ENCODE measurements at places on chromosomes 16 and 17.
A peak's percentile ranks its signal among the peaks of the same experiment; 100 is the strongest.

DNA sequence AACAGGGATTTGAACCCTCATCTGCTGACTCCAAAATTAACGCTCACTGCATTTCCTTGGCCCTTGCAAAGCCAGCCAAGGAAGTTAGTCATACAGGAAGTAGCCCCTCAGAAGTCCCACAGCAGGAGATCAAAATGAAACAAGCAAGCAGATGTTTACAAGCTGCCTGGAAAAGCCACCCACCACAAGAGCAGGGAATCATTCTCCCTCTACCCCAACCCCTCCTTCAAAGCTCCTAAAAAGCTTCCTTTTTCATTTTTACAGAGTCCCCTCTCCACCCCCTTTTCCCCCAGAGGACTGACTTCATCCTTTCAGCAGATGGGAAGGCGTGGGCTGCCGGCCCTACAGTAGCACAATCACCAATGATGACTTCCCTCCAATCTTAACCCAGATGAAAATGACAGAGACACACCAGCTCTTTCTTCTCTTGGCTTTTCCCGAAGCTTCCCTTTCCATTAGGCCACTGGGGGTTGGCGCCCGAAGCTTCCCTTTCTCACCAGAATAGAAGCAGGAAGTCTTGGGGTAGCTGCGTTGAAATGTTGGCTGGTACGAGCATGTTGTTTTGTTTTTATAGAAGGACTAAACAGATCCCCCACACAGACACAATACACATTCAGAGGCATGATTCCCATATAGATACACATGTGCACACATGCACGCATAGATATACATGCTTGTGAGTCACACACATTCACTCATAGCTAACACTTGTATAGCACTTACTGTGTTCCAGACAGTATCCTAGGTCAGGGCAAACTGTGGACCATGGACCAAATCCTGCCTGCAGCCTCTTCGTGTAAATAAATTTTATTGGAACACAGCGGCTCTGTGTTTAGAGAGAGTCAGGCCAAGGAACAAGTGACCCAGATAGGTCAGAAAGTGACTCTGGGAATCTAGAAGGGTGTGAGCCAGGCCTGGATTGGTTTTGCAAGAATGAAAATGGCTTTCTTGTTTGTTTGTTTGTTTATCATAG lies 17.4 kb downstream of the ITPRIPL2 start:
- no peak for DNase-seq

GRCh38 chr16:17324451-17324850 lies 146.3 kb downstream of the XYLT1 start:
- DNase-seq, result no peak

- DNase-seq, result no peak
These were observed 224.7 kb downstream of the SOX9 start for GRCh38 chr17:72345536-72345935.

DNA sequence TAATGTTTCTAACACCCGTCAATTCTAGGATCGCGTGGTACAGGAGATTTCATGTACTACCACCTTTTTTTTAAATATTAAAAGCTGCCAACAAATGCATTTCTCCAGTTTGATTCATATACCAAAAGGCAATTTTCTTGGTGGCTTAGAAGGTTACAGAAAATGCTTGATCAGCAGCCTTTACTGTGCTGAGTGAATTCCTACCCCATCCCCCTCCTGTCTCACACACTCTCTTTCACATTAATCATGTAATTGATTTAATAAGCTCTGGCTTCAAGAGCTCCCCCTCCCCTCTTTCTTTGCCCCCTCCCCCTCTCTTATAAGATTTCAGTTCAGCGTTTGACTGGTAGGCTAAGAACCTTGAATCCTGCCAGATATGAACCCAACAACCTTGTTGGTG lies 110.5 kb downstream of the RBFOX1 start:
- DNase-seq, result no peak

- DNase-seq, result no peak
These were observed 14.0 kb downstream of the SALL1 start for GRCh38 chr16:51137097-51137496.

DNA sequence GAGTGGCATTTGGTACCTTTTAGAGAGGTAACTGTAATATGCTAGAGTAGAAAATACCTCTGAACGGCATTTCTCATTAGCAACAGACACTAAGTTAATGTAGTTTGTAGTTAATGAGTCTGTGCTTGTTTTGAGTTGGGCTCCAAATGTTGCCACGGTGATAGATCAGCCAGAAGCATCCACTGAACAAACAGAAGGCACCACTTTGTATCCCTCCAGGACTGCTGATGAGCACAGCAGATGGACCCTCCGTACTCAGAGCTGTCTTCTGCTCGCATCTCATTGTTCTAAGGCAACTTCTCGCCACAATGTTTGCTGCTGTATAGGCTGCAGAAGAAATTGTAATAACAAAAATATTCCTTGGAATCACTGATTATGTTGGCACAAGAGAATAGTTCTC lies 56.1 kb downstream of the TNRC6C start:
- no peak for DNase-seq

- DNase-seq, result no peak
These were observed 145.9 kb upstream of the LHX1 start for GRCh38 chr17:36791150-36791941.

DNA sequence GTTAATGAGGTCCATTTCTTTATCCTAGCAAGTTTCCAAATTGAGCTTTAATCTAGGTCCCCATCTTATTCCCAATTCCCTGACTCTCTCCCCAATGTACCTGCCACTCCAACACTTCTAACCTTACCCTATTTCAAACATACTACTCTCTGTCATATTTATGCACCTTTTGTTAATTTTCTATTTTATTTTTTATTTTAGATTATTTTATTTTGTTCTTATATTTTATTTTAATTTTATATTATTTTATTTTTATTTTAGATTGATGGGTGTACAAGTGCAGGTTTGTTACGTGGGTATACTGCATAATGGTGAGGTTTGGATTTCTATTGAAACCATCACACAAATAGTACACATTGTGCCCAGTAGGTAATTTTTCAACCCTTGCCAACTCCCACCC lies 333.9 kb upstream of the ERCC4 start:
- DNase-seq, result no peak

GRCh38 chr17:28613931-28614381 lies at the start of gene RSKR:
RSKR (minus strand) TSS chr17:28614185; CDS start chr17:28614161, 24 bp downstream.
- DNase-seq, result no peak

DNA sequence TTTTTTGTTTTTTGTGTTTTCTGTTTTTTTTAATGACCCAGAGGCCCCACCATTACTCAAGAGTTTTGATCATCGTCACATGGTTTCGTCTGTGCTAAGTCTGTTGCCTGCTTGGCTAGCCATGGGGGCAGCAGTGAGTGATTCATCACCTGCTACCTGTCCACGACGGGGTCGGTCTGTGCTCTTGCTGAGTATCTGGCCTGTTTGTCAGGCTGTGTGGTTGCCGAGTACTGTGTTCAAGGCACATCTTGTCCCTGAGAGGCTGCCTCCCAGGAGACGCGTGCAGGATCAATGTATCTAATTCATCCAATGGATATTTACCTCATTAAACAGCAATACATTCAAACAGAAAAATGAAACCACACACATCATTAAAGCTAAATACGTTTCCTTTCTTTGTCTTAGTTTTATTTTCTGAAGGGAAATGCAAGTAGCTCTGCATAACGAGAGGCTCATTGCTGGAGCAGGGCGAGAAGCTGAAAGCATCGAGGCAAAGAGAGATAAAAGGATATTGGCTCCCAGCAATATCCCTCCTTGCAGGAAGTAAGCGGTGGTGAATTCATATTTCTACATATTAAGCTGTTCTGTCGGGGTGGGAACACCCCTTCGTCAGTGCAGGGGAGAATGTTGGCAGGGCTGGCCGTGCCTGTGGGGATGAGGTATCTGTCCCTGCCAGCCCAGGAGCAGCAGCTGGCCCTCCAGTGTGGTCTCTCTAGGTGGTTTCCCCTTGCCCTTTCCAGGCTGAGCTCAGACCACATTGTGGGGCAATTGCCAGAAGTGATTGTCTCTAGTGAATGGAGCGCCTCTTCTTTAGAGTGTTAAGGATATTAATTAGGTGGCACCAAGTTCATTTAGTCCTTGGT lies 166.2 kb upstream of the ASIC2 start:
- DNase-seq, result no peak

DNA sequence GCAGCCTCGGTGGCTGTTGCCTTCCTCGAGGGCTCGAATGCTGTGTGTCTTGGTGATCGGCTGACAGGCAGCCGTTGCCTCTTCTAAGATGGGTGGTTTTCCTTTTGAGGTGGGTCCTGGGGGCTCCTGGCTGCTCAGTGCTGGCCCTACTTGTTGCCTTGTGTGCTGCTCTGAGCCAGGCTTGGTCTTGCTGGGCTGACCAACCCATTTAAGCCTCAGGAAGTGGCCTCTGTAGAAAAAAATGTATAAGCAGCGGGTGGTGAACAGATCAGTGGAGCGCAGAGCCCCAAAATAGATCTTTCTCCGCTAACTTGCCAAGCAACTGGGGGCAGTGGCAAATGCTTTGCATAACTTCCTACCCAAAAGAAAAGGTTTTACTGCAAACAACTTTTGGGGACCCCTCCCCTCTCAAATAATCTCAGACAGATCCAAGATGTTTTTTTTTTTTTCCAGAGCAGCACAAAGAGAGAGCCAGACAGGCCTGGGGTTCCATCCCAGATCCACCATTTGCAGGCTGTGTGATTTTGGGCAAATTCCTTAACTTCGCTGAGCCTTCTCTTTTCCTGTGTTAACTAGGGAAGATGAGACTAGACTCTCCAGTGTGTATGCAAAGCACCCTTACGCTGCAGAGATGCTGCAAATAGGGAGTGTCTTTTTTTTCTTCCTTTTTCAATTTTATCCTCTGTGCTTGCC lies 42.5 kb downstream of the PLCG2 start:
- DNase-seq, result no peak

DNA sequence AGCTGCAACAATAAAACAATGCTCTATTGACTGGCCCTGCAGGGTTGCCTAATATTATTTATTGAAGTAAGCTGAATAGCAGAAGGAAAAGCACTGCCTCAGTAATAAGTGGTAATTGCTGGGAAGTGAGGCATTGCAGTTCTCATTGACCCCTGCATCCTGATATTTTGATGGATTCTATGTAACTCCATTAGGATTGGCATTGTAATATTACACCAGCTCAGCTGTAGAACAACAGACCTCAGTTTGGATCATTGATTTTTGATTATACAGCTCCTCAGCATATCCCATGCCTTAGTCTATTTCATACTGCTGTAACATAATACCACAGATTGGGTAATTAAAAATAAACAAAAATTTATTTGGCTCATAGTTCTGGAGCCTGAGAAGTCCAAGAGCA lies 650.6 kb upstream of the SALL1 start:
- DNase-seq, result no peak

- DNase-seq, result no peak
These were observed 165.0 kb upstream of the ELAC2 start for GRCh38 chr17:13182854-13183253.

GRCh38 chr16:733382-734207 lies 6.7 kb downstream of the HAGHL start:
- DNase-seq, result peak; percentile 33

DNA sequence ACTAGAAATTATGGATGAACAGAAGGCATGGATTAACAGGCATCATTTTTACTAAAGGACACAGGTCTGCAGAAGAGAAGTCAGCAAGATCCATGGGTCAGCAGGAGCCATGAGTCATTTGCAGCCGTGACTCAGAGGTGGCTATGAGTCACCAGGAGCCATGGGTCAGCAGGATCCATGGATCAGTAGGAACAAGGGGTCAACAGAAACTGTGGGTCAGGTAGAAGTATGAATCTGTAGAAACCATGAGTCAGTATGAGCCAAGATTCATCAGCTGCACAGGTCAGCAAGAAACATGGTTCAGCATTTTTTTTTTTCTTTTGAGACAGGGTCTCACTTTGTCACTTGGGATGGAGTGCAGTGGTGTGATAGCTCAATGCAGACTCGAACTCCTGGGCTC lies 58.2 kb upstream of the HS3ST4 start:
- DNase-seq, result no peak

DNA sequence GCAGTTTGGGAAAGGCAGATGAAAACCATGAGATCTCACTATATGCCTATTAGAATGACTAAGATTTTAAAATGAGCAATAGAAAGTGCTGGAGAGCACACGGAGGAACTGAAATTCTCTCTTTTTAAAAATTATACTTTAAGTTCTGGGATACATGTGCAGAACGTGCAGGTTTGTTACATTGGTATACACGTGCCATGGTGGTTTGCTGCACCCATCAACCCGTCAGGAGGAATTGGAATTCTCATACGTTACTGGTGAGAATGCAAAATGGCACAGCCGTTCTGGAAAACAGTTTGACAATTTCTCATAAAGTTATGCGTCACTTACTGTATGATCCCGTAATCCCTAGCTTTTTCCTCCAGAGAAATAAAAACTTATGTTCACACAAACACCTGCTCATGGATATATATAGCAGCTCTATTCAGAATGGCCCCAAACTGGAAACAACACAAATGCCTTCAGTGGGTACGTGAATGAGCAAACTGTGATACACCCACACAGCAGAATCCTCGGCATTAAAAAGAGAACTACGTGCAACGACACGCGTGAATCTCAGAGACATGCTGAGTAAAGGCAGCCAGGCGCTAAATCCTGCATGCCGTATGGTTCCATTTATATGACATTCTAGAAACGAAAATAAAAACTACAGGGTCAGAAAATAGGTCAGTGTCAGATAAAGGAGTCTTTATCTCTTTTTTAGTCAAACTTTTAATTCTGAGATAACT lies 11.8 kb downstream of the PIK3R6 start:
- DNase-seq, result no peak

DNA sequence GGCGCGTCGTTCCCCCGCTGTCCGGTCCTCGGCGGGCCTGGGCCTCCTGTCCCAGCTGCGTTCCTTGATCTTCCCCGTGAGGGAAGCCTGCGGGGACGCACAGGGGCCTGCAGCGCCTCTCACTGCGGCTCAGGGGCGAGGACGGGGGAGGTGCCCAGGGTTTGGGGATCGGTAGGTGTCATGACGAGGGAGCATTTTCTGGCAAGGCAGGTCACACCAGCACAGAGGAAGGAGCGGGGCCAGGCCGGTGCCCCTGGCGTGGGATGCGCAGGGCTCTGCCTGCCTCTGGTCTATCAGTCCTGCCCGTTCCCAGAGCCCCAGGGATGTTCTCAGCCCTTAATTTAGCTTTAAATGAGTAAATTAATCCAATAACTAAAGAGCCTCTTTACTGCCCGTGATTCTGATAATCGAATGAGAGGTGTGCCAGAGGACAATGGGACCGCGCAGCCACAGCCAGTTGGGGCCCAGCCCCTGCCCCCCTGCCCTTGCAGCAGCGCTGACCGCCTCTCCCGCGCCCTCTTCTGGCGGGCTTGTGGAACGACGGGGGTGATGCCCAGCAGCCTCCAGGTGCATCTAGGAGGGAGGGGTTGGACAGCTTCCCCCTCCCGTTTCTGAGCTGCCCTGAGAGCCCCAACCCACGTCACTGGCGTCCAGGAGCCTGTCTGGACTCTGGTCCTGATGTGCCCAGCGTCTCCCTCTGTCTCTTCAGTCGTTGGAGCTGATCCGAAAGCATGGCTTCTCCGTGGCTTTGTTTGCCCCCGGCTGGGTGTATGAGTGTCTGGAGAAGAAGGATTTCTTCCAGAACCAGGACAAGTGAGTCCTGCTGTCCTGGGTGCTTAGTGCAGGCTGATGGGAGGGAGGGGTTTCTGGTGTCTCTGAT lies 7.9 kb downstream of the ENGASE start:
- peak; percentile 56 for DNase-seq
